ENCODE measurements at places on chromosomes 11 and 22.

DNA sequence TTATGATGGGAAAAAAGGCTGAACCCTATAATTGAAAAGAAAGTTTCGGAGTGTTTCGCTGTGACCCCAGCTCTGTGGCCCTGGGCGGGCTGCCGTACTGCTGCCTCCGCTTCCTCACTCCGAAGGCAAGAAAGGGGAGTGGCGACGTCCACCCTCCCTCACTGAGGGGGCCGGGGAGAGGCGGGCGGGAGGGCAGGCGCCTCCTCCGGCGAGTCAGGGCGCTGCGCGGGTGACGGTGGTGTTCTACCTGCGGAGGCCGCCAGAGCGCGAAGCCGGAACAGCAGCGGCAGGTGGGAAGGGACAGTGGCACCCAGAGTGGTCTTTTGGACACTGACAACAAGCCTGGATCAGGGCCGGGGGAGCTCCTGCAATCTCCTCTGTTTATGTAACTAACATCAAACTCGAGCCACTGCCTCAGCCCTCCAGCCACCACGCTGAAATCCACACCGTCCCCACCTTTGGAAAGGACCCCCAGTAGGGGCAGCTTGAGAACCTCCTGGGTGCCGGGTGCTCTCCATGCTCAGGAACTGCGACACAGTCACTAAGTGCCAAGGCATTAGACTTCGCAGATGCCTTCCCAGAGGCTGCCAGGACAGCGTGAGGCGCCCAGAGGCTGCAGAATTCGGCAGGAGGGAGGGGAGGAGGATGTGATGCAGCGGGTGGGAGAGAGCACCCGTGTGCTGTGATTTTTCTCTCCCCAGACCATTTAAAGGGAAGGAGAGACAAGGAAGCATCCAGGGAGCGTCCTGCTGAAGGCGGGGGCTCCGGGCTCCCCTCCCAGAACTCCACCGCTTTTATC lies 25.5 kb downstream of the BID start:
- DNase-seq, result no peak

GRCh38 chr22:27797520-27798391 lies 3.8 kb downstream of the MN1 start:
- no peak for DNase-seq

- no peak for DNase-seq
Observed at GRCh38 chr22:31584804-31585160, 77.2 kb downstream of the PISD start.

- no peak for DNase-seq
Observed at GRCh38 chr11:36689442-36689841, 91.4 kb upstream of the RAG2 start.

DNA sequence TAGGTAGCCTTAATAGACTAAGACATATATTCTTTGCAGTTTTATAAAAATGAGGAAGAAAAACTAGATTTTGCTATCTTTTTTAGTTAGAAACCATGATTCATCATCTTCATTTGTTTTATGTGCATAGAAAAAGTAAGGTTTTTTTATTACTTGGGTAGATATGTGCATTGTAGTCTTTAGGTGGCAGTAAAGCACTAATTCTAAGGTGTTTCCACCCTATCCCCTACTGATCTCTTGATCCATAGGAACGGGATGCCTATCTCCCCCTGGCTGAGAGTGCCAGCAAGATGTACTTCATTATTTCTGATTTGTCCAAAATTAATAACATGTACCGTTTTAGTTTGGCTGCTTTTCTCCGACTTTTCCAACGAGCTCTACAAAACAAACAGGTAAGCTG lies 148.1 kb downstream of the DYNC2H1 start:
- DNase-seq, result no peak

DNA sequence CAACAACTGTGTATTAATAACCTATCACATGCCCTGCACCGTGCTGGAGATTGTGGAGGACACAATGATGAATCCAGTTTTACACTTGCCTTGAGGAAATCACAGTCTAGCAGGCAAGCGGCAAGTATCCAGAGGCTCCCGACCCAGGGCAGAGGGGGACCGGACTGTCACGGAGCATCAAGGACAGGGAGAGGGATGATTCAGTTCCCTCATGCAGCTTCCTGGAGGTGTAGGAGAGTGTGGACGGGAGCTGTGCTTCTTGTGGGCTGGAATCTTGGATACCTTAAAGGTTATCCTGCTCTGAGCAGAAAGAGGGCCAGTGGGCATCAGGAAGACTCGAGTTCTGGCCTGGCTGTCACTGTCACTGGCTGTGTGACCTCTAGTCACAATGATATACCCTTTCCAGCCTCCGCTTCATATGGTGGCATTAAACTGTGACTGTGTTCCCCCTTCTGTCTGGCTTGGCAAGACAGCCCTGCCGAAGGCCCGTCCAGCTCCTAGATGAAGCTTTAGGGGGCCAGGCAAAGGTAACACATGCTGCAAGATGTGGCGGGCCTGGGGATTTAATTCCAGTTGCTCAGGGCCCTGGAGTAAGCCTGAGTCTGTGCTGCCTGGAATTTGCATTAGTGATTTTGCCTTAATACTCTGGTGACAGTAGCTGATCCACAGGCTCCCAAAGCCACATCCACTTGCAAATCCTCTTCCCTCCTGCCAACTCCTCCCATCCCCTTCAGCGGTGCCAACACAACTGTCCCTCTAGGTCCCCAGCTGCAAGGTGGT lies 162.8 kb downstream of the DSCAML1 start:
- DNase-seq, result no peak

DNA sequence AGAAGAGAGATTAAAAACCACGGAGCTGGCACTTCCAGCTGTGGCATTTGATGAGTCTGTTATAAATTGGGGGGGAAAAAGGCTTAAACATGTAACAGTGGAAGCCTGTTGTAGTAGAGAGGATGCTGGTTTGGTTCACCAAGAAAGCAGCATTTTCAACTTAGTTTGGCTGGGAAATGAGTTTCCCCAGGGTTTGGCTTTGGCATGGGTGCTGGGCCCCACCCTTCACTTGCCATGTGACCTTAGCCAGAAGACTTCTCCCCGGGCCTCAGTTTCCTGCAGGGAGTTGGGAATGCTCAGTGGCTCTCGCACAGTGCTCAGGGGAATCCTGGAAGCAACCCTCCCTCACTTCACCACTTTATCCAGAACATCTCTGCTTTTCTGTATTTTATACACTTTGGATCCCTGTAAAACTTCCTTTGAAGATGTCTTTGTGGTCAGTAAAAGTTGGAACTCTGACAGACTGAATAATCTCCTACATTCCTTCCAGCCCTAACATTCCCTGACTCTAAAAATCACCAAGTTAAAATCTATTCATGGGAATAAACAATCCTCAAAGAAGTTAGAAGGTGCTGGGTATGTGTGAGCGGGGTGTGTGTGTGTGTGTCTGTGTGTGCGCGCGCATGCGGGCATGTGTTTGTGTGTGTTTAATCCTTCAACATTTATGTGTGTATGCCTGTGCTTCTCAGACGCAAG lies 166.0 kb downstream of the TENM4 start:
- DNase-seq, result no peak

DNA sequence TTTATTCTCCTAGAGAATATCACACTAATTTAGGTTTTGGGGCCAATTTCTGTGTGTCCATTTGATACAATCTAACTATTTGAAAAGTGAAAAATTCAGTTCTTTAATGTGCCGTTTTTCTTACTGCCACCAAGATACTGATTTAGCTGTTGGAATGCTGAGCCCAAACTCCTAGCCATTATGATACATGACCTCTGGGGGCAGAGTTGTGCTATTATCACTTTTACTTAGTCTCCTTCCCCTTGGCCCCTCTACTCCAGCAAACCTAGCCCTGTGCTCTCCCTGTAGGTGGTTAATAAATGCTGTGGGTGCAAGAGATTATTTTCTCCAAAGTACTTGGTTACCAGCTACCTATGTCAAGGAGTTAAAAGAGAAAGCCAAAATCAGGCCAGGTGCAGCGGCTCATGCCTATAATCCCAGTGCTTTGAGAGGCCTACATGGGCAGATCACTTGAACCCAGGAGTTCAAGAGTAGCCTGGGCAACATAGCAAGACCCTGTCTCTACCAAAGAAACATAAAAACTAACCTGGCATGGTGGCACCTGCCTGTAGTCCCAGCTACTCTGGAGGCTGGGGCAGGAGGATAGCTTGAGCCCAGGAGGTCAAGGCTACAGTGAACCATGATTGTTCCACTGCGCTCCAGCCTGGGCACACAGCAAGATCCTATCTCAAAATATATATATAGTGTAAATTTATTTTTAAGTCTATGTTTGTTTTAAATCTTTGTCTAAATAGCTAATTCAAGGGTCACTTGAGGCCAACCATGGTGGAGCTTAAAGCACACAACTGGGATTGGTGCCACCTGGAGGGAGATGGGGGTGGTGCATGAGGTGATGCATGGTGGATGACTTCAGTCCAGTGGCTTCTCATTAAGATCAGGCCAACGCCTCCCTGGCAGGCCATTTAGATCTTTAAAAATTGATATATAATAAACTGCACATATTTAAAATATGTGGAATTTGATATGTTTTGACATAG lies 193.2 kb upstream of the PLET1 start:
- no peak for DNase-seq

DNA sequence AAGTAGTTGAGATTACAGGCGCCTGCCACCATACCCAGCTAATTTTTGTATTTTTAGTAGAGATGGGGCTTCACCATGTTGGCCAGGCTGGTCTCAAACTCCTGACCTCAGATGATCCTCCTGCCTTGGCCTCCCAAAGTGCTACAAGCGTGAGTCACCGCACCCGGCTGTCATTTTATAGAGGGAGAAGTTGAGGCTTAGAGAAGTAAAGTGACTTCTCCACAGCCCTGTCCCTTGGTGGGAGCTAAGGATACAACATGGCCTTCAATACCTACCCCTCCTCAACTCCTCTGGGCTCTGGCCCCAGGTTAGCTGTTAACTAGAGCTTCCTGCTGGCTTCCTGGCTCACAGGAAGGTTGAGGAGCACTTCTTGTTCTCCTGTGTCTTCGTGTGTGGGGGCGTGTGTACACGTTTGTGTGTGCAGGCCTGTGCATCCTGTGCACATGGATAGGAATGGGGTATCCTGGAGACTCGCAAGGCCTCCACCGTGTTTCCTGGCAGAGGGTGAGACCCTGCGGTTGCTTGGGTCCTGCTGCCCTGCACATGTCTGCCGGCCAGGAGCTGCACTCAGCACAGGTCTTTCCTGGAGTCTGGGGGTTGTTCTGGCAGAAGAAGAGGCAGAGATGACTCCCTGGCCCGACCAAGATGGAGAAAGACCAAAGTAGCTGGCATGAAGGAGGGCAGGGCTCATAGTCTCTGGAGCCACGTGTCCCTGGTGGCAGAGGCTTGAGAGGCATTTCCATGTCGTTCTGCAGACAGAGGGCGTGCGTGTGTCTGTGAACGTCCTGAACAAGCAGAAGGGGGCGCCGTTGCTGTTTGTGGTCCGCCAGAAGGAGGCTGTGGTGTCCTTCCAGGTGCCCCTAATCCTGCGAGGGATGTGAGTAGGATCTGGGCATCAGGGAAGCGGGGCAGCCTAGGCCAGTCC lies 2.4 kb downstream of the SIDT2 start:
- DNase-seq, result no peak

DNA sequence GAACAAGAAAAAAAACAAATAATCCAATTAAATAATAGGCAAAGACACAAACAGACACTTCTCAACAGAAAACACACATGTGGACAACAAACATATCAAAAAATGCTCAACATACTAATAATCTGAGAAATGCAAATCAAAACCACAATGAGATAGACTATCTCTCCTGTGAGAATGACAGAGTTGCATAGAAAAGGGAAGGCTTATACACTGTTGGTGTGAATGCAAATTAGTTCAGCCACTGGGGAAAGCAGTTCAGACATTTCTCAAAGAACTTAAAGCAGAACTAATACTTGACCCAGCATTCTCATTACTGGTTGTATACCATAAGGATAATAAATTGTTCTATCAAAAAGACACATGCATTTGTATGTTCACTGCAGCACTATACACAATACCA lies 637.8 kb upstream of the LUZP2 start:
- DNase-seq, result no peak

DNA sequence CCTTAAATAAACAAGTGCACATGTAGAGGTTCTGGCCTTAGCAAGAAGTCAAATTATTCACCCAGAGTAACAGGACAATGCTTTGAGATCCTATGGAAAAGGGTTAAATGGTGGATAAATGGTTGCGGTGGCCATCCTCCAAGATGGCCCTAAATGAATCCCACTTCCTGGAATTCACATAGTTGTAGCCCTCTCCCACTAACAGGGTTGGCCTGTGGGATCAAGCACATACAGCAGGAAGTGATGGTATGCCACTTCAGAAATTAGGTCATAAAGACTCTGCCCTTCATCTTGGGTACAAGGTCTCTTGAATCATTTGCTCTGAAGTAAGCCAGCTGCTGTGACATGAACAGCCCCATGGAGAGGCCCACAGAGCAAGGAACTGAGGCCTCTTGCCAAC lies 1.8 kb downstream of the ZNF280B start:
- DNase-seq, result no peak

DNA sequence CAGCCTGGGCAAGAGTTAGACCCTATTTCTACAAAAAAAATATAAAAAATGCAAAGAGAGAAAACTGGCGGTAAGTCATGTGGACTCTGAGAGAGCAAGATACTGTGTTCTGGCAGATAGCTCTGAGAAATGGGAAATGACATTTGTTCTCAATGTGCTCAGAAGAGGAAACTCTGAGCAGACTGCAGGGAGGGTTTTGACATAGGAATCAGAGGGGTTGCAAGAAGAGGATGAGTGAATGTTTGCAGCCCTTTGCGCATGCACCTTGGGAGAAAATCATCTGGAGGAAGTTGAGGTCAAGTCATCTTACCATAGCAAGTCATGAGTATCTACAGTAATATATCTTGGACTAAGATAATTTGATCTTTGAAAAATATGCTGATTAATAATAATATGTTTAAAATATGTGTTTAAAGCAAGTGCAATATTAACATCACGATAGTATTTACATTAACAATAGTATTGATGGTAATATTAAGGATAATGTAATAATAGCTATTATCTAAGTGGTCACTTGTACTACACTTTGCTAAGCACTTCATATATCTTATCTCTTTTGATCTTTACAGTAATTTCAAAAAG lies 2.6 kb downstream of the ACER3 start:
- no peak for DNase-seq

GRCh38 chr22:29773233-29773632 lies 6.1 kb downstream of the UQCR10 start:
- DNase-seq, result no peak

GRCh38 chr11:125701858-125702621 lies 21.4 kb upstream of the ACRV1 start:
- DNase-seq, result no peak
